Vagina (tissue), 2 donors: ENCODE measurements at places on chromosomes 4 and X. TPM values are rescaled to one million over a fixed set of nuclear protein-coding genes. Genes with fewer than 3 reads are reported as not detected.

PDE6B gene
- total RNA-seq, result 4.2 TPM

FBXL5 gene
- 103 TPM for total RNA-seq

MAP7D2 gene
- total RNA-seq, result 0.98 TPM

ZFP92 gene
- 0.25 TPM for total RNA-seq

STK32B gene
- 6.4 TPM for total RNA-seq

VSIG4 gene
- total RNA-seq, result 57.0 TPM

NXF2B gene
- total RNA-seq, result not detected
